ENCODE measurements at places on chromosomes 3 and 15. TPM values are rescaled to one million over a fixed set of nuclear protein-coding genes. Genes with fewer than 3 reads are reported as not detected.

The GCSAM gene
- total RNA-seq: 5.3 TPM

The KIF23 gene
- total RNA-seq: 46.4 TPM

The CHRM5 gene
- total RNA-seq: not detected

The MAGI1 gene
- total RNA-seq: 0.49 TPM

The CCR8 gene
- total RNA-seq: 11.3 TPM

The AGBL1 gene
- not detected for total RNA-seq

The IQCF5 gene
- total RNA-seq: not detected

The FAM81A gene
- total RNA-seq: 0.17 TPM

The PROS1 gene
- 1.2 TPM for total RNA-seq

The NXPE3 gene
- total RNA-seq: 27.6 TPM

The GUCA1C gene
- not detected for total RNA-seq

The VIPR1 gene
- total RNA-seq: 4.4 TPM

The ZNF80 gene
- total RNA-seq: 0.39 TPM

The SKOR1 gene
- total RNA-seq: 0.22 TPM

The DIS3L gene
- total RNA-seq: 36.6 TPM

The LEKR1 gene
- total RNA-seq: 0.59 TPM

The LINGO1 gene
- not detected for total RNA-seq

The CHRNA5 gene
- 2.7 TPM for total RNA-seq

The ILDR1 gene
- 0.37 TPM for total RNA-seq

The MOBP gene
- total RNA-seq: not detected

The BUB1B gene
- 49.9 TPM for total RNA-seq

The C3orf62 gene
- total RNA-seq: 16.7 TPM

The ALS2CL gene
- total RNA-seq: 1.9 TPM

The HGD gene
- total RNA-seq: 0.61 TPM

The EPB42 gene
- total RNA-seq: not detected

The C3orf18 gene
- 54.2 TPM for total RNA-seq

The AMIGO3 gene
- total RNA-seq: 0.51 TPM

The ATP8B4 gene
- total RNA-seq: 56.6 TPM

The THUMPD3 gene
- total RNA-seq: 49.4 TPM

The SLC22A14 gene
- total RNA-seq: not detected

The SLC2A2 gene
- not detected for total RNA-seq
